ENCODE measurements at places on chromosomes 7 and 10.

GRCh38 chr10:6654571-6654970, 74.5 kb upstream of the PRKCQ start:
- no peak for DNase-seq

DNA sequence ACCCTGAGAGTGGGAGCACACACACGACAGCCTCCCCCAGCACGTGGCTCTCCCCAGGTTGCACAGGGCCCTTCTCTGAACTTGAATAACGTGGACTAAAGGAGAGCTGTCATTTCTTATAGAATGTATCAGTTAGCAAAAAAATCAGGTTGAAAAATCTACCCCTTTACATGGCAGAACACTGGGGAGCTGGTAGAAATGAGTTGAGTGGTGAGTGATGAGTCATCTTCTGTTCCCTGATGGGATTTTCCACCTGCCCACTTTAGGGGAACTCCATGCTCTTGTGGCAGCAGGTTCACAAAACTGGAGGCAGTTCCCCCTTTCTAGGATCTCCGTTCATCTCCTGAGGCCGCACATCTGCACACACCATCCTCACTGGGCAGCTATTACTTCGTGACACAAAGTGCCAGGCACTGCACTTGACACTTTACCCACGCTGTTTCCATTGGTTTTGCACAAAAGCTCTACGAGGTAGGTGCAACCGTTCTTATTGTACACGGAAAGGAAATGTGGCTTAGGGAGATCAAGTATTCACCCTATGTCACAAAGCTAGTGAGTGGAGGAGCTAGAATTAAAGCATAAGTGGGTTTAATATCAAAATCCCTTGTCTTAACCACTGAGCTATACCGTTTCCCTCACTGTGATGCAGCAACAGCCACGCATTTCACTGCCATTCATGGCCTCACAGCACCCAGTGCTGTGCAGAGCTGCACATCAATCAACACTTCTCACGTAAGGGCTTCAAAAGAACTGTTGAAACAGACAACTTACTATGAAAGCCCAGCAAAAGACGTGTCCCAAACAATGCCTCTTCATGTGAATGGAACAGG, 80.2 kb downstream of the RNF216 start:
- DNase-seq = no peak

GRCh38 chr10:132186488-132187429, at the start of gene DPYSL4:
Gene DPYSL4, plus strand, starts transcription at chr10:132186948. Its CDS starts 116 bp downstream, at chr10:132187064.
- DNase-seq = no peak

DNA sequence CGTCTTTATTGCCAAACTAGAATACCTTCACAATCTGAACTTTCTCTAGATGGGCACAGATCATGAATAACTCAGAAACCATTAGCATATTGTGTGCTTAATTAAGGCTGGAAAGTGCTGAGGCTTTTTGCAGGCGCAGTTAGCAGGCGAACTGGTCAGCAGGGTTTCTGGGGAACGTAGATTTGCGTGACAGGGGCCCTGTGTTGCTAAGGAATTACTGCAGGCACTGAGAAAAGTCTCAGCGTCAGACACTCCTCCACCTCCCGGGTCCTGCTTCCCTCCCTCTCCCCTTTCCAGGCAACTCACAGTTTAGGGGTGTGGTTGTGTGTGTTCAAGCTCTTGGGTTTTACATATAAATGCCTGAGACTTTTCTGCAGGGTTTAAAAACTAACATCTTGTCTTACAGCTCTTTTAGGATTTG, 2.2 kb downstream of the MAP3K8 start:
- peak; percentile 34 for DNase-seq

GRCh38 chr7:138247568-138248333, 171.5 kb downstream of the AKR1D1 start:
- DNase-seq = no peak

DNA sequence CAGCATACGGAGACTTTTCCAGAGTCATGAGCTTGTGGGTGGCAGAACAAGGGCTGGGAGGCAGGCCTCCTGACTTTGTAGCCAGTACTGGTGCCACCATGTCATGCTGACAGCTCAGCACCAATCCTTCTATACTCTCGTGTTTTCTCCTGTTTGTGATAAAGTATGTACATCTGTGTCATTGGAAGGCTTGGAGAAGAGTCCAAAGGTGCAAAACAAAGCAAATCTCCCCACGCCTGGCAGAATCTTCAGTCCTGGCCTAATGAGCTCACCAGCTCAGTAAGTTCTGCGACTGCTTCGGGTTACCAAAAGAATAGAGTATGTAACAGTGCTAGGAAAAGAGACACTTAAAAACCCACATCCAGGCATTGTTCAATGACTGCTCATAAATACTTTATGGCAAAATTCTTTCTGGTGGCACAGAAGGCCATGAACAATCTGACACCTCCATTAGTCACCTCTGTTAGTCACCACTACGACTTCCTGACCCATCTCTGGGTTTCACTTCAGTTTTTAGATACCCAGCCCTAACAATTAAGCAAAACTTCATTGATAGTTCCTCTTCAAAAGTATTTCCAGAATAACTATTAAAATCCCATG, 24.5 kb downstream of the STEAP1 start:
- DNase-seq = no peak

DNA sequence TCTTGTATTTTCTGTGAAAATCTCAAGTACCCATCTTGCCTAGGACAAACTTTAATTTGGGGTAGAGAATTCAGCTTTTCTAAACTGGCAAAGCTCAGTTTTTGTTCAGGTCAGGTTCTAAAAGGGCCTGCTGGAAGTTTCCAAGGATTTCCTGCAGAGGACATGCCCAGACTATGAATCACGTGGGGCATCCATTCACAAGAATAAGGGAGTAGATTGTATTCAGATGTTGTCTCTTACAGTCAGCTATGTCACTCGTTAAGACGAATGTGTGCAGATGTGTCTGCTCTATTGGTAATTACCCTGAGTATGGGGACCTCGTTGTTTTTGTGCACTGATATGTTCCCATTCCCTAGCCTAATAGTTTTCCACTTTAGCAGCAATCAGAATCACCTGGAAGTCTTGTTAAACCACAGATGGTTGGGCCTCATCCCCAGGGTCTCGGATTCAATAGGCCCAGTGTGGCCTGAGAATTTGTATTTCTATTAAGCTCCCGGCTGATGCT, 81.0 kb upstream of the ITPRID1 start:
- no peak for DNase-seq

DNA sequence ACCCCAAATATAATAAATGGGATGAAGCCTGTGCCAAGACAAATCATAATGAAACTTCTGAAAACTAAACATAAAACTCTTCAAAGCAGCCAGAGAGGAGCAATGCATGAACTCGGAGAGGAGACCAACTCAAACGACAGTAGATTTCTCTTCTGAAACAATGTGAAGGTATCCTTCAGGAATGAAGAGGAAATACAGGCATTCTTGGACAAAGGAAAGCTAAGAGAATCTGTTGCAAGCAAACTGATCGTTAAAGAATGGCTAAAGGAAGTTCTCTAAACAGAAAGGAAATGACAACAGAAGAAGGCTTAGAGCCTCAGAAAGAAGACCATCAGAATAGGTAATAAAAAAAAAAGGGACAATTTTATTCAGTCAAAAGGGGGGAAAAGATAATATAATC, 6.6 kb downstream of the GNA12 start:
- no peak for DNase-seq

GRCh38 chr10:113666682-113667252, 2.9 kb upstream of the NRAP start:
- no peak for DNase-seq

GRCh38 chr10:80894797-80895467, 357.2 kb downstream of the SH2D4B start:
- DNase-seq = no peak

GRCh38 chr7:131586759-131587158, 30.3 kb upstream of the PODXL start:
- DNase-seq = no peak

- DNase-seq = no peak
Measured at GRCh38 chr7:155570171-155570958, 24.0 kb upstream of the CNPY1 start.

Data from body of pancreas (tissue), 4 donors.